ENCODE measurements at places on chromosomes 12 and 14.

DNA sequence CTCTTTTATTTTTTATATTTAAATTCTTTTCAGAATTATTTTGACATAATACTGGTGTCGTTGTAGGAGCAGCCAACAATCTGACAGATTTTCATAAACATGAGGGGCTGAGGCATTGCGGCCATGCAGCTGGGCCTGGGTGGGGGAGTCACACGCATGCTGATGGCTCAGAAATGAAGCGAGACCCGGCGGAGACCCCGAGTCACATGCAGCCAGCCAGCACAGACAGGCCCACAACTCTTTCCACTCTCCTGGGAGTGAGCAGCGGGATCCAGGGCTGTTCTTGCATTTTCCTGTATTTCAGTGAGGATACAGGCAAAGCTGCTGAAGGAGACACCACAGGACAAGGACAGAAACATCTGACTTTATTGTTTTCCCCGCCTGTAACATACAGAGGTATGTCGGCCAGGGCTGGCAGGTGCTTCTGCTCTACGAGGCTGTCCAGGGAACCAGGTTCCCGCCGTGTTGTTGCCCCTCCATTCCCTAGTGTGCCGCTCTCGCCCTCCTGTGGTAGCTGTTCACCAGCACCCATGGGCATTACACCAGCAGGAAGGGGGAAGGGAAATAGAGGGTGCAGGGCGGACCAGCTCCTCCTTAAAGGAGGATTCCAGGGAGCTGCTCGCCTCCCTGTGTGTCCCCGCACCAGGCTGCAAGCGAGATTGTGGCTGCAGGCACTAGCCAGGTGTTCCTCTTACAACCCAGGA lies 30.5 kb downstream of the FZD10 start:
- DNase-seq, result no peak

DNA sequence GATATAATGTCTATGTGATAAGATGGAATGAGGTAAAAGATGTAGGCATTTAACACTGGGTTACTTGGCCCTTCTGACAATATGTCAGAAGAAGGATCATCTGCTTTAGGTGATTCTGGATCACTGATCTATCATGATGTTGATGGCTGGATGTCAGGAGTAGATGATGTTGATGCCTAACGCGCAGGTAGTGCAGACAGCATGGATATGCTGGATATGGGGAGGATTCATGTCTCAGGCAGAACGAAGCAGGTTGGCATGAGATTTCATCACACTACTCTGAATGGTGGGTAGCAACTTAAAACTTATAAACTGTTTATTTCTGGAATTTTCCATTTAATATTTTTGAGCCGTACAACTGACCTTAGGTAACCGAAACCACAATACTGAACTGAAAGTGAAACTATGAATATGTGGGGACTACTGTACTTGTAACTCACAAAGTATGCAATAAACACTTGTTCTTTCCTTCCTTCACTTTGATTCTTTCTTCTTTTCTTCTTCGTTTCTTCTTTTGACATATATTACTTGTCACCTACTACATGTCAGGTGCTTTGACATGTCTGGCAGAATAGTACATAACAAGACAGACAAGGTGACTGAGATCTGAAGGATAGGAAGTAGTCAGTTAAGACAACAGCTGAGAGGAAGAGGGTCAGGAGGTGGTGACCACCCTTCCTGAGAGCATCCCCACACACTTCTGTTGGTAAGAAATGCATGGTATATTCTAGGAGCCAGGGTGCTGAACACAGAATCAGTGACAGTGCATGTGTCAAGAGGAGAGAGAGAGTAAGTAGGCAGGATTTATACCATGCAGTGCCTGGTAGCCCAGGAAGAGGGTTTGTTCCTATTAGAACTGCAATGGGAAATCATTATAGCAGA lies 238.8 kb downstream of the PPFIA2 start:
- no peak for DNase-seq

GRCh38 chr12:82182601-82183190 lies 175.5 kb downstream of the CCDC59 start:
- no peak for DNase-seq

GRCh38 chr12:83864054-83864453 lies 1048.5 kb downstream of the SLC6A15 start:
- no peak for DNase-seq

DNA sequence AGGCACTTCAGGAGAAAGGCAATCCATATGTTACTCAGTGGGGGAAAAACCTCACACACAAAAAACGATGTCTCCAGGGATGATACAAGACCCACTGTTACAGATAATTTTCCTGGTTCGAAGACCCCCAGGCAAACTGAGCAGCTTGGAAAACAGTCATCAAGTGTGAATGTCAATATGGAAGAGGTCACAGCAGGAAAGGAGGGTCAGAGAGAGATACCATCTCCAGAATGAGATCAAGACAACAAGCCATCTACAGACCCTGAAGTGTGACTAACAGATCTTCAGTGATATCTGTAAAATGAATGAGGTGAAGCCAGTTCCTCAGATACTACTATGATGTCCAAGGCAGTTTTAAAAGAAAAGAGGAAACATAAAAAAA lies 28.6 kb downstream of the GNS start:
- DNase-seq, result no peak

All from kidney glomerular epithelial cell (primary cell).